ENCODE measurements at places on chromosomes 6 and 20. TPM values are rescaled to one million over a fixed set of nuclear protein-coding genes. Genes with fewer than 3 reads are reported as not detected.

AGER gene
- 1,325 TPM for total RNA-seq

GRCh38 chr20:21323640-21324039 is 20.5 kb downstream of the XRN2 start:
- no peak for DNase-seq

ZNF334 gene
- 13.5 TPM for total RNA-seq

SLC2A10 gene
- total RNA-seq: 17.1 TPM

DNA sequence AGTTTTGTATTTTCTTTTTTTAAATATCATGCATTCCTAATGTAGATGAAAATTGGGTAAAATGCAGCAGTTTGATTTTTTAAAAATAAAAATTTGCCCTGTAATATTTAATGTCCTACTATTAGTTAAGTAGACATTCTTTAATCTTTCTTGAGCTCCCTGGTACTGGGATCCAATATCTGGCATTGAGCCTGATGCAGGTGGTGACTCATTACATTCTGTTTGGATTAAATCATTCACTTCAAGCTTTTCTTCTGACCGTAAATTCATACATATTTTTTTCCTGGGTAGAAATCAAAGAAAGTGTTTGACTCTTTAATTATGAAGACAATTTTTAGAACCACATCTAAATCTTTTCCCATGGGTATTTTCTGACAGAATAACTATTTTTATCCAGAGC is 768.8 kb upstream of the SLC35B3 start:
- DNase-seq: no peak

DNA sequence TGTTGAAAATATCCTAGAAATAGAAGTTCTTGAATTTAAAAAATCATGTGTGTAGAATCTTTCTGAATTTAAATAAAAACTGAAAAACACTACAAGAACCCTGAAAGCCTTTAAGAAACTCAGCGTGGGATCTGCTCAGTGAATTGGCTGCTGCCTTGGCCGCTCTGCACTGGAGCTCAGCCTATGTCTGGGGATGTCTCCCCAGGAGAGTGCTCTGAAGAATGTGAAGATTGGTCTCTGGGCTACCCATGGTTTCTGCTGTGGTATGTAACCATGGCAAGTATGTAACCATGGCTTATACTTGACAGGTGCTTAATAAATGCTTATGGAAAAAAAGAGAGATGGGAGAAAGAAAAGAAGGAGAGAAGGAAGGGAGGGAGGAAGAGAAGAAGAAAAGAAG is 3.1 kb upstream of the RRAGD start:
- DNase-seq: no peak

DNA sequence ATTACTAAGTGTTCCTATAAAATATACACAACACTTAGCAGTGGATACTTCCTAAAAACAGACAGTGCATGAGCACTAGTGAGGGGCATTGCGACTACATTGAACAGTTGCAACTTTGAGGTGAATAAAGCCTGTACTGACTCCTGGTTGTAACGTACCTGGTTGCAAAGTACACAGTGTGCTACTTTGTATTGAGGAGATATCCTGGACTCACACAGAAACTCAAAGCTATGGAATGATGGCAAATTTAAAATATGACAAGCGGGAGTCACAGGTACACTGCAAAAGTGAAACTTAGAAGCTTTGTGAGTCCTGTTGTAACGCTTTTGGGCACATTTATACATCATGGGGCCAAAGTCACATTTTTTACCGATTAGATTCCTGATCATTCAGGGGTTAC is 55.6 kb upstream of the HLA-A start:
- no peak for DNase-seq

- DNase-seq: no peak
Observed at GRCh38 chr20:32762754-32763201, 593 bp downstream of the DNMT3B start.

ZBTB24 gene
- 7.0 TPM for total RNA-seq

NQO2 gene
- total RNA-seq: 13.6 TPM

FAM229B gene
- total RNA-seq: 6.5 TPM

- no peak for DNase-seq
Observed at GRCh38 chr20:49955167-49955566, 19.0 kb downstream of the RNF114 start.

BMP6 gene
- total RNA-seq: 12.1 TPM

- peak; percentile 77 for DNase-seq
Observed at GRCh38 chr20:9514461-9515213, at the start of gene LAMP5. Gene LAMP5 (plus strand): TSS chr20:9514590. CDS start chr20:9514853, 263 bp downstream.

C6orf52 gene
- total RNA-seq: not detected

GRCh38 chr6:8113131-8113654 is 10.8 kb upstream of the EEF1E1 start:
- DNase-seq: no peak

DNA sequence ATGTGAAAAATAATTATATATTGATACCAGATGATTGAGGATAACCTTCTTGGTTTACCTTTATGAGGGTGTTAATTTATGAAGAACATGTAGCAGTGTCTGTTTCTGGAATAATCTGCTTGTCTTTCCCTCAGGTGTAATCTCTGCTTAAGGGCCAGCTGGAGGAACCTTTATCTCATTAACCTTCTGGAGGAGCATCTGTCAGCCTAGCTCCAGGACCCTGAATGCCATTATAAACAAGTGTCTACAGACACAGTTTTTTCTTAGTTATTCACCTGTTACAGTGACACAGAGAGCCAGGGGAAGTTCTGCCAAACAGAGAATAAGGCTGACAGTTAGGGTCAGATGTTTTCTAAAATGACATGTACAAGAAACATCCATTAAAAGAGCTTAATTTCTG is at the start of gene IMPG1:
IMPG1 (minus strand) TSS at position 101 of the 400 bp plus-strand sequence. CDS start 174 bp downstream, outside the sequence.
- no peak for DNase-seq

DNA sequence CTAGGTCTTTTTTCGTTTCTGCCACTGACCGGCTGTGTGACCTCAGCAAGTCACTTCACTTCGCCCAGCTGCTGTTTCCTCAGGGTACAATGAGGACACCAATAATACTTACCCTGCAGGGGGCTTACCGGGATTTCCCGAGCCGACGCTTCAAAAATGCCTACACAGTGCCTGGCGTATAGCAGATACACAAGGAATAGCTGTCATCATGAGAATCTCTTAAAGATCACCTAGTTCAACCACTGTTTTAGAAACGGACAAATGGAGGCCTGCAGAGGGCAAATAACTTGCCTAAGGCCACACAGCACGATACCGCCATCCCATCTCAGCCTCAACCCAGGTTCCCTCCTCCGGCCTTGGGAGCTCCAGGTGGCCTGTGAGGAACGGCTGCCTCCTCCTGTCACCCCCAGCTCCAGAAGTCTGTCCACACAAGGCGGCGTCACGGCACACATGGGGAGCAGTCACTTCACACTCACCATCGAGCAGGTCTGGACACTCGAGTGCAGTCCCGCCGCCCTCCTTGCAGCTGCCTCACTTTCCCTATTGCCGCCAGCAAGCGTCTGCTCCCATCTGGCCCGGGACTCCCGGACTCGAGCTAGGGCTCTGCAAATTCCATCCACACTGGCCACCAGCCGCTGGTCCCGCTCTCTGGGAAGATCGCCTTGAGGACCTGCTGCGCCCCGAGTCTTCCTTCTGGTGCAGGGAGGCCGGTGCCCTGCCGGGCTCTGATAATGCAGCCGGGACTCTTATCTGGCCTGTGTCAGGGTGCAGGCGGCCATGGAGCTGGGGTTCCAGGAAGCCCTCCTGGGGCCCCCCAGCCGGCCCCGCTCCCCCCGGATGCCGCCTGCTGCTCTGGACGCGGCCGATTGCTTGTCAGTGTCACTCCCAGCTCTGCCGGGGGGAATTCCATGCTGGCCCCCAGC is at the start of gene RIPOR3:
RIPOR3 (minus strand) TSS at position 893 of the 923 bp plus-strand sequence; CDS start at position 479, 414 bp downstream.
- DNase-seq: no peak

GRCh38 chr20:19403549-19403948 is 191.1 kb downstream of the SLC24A3 start:
- DNase-seq: no peak

Data from upper lobe of left lung (tissue), 6 donors.